ENCODE measurements at places on chromosomes 5 and 9.

DNA sequence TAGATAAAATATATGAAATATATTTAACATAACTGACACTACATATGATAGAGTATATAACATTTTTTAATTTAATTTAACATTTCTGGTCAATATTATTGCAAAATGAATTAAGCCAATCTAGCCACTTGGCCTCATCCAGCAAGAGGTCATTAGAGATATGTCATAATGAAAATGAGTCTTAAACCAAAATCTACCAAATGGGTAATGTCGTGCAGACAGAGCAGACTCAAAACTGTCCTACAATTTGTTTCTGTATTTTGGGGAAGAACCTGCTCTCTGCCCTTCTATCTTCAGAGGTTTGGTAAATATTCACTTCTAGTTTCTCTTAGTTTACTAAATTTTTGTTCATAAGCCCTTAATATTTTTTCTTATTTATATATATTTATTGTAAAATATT lies 61.4 kb downstream of the ARHGEF28 start:
- DNase-seq, result no peak

DNA sequence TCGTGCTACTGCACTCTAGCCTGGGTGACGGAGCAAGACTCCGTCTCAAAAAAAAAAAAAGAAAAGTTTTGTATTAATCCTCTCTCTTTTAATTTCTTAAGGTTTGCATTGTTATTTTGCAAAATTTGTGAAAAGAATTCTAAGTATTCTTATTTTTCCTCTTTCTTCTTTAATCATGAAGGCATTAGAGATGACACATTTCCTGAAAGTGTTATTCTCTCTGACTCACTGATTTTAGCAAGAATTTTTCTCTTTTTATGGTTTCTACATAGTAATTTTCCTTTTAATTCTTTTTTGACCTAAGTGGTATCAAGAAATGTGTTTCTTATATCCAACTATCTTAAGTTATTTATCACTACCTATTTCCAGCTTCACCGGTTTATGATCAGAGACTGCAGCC lies 78.0 kb downstream of the NSUN2 start:
- no peak for DNase-seq

DNA sequence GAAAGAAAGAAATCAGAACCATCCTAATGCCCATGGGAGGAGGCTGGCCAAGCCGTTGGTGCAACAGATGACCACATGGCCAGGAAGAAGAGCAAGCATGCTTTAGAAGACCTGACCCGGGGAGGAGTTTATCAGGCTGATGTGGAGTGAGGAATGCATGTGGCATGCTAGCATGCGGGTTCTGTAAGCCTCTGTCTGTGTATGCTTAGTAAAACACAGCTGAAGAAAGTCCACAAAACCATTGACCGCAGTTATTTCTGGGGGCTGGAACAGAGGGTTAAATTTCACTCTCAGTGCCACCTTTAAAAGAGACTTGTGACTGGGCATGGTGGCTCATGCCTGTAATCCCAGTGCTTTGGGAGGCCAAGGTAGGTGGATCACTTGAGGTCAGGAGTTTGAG lies 19.1 kb downstream of the GFI1B start:
- DNase-seq, result no peak

DNA sequence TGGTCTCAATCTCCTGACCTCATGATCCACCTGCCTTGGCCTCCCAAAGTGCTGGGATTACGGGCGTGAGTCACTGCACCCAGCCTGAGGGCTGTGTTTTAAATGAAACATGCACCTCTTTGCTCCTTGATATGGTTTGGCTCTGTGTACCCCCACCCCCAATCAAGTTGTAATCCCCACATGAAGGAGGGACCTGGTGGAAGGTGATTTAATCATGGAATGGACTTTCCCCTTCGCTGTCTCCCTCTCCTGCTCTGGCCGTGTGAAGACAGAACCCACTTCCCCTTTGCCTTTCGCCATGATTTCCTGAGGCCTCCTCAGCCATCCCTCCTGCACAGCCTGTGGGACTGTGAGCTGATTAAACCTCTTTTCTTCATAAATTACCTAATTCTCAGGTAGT lies 12.5 kb upstream of the NOTCH1 start:
- DNase-seq, result no peak

DNA sequence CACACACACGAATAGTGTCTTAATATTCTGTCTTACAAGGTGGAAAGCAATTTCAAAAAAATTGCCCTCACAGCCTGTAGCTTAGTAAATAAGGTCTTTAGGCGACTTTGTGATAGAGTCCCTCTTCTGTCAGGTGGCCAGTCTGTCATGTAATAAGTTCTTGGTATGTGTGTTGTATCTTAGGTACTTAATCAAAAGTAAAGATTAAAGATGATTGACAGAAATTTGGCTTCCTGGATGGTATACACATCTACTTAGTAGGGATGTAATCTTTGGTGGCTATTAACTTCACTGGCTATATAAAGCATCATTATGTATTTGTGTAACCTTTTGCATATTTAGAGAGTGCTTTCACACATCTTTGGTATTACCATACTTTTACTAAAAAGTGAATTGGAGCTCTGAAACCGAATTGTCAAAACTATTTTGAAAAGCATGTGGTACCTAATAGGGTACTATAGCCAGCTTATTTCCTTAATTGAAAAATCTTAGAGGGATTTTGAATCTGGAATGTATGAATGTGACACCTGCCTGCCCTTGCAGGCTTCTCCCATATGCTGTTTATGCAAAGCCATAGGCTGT lies 3.4 kb downstream of the G3BP1 start:
- no peak for DNase-seq

GRCh38 chr9:138051586-138052321 lies 174.2 kb downstream of the CACNA1B start:
- no peak for DNase-seq

- DNase-seq, result no peak
Observed at GRCh38 chr9:126420135-126420534, 93.5 kb downstream of the MVB12B start.

DNA sequence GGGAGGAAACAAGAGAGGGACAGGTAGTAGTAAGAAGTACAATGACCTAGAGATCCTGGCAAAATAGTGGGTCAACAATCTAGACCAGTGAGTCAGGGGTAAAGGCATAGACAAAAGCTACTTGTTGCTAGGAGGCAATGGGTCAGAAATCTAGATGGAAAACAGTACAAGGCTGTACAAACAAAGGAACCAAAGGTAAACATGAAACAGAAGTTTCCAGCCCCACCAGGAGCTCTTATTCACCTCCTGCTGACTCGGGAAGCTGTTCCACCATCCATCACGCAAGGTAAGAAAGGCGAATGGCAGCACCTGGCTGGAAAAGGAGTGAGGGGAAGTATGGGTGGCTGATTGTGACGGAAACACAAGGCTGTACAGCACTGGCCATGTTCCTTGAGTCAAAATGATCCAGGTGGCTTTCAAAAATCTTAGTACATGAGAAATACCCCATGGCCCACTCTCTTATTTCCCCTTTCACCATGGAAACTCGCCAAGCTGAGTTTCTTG lies 70.5 kb upstream of the RAI14 start:
- no peak for DNase-seq

GRCh38 chr9:76521244-76521681 lies 62.3 kb downstream of the GCNT1 start:
- no peak for DNase-seq

- no peak for DNase-seq
Observed at GRCh38 chr5:157362012-157362411, 96.1 kb downstream of the CYFIP2 start.

- no peak for DNase-seq
Observed at GRCh38 chr5:56059854-56060253, 65.1 kb upstream of the IL6ST start.

DNA sequence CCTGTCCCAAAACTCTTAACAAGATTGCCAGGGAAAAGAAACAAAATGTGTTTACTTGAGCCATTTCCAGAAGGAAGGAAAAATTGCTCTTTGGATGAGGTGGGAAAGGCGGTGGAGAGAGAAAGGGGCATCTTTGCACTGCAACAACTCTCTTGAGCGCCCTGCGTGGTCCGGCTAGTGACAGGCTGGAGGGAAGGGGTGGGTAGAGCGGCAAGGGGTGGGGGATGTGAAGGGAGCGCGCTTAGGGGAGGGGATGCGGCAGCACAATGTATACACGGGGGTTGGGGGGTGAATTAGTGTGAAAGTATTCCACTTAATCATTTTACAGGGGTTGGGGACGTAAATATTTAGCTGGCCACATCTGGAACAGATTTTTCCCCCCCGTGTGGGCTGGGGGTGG lies 1.3 kb downstream of the FGF10 start:
- DNase-seq, result no peak

- DNase-seq, result no peak
Observed at GRCh38 chr5:144582066-144582465, 411.4 kb downstream of the KCTD16 start.

GRCh38 chr5:9785751-9786150 lies 155.6 kb upstream of the TAS2R1 start:
- no peak for DNase-seq

GRCh38 chr9:18863791-18864190 lies 169.2 kb downstream of the SAXO1 start:
- no peak for DNase-seq

- DNase-seq, result no peak
Observed at GRCh38 chr5:175658299-175659145, 651 bp downstream of the HRH2 start.

- DNase-seq, result no peak
Observed at GRCh38 chr9:93116072-93116961, 17.7 kb downstream of the NINJ1 start.

DNA sequence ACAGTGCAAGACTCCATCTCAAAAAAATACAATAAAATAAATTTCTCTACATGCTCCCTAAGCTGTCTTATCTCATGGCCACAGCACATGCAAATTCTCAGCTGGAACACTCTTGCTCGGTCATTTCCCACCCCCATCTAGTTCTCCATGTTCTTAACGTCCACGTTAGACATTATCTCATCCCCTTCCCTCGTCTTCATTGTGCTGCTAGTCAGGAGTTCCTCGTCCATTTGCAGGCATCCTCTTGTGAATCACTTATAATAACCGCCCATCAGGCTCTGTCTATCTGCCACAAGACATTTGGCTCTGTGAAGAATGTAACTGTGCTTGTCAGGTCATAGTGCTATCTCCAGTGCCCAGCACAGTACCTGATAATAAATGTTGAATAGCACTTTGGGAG lies 32.9 kb upstream of the GOLGA1 start:
- DNase-seq, result no peak

GRCh38 chr5:181261320-181262049 lies 542 bp upstream of the TRIM52 start:
- no peak for DNase-seq

GRCh38 chr9:132381966-132382541 lies 24.6 kb downstream of the TTF1 start:
- DNase-seq, result no peak

DNA sequence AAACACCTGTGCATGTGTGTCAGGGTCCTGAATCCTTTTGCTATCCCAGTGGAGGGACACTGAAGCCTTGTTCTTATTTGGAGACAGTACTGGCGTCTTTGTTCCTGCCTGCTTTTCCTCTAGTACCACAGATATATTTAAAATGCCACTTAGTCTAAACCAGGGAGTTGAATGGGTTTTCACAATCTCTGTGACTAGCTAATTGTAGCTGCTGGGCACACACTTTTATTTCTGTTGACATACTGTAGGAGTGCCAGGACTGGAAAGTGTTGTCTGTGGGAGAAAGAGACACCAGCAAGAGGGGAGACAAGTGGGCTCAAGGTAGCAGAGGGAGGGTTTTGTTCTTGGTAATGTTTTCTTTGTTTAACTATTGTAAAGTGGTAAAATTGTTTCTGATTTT lies 174.0 kb upstream of the SV2C start:
- no peak for DNase-seq

GRCh38 chr5:88867638-88868037 lies 15.3 kb downstream of the MEF2C start:
- no peak for DNase-seq

GRCh38 chr9:97440160-97440559 lies 28.3 kb downstream of the TDRD7 start:
- no peak for DNase-seq

DNA sequence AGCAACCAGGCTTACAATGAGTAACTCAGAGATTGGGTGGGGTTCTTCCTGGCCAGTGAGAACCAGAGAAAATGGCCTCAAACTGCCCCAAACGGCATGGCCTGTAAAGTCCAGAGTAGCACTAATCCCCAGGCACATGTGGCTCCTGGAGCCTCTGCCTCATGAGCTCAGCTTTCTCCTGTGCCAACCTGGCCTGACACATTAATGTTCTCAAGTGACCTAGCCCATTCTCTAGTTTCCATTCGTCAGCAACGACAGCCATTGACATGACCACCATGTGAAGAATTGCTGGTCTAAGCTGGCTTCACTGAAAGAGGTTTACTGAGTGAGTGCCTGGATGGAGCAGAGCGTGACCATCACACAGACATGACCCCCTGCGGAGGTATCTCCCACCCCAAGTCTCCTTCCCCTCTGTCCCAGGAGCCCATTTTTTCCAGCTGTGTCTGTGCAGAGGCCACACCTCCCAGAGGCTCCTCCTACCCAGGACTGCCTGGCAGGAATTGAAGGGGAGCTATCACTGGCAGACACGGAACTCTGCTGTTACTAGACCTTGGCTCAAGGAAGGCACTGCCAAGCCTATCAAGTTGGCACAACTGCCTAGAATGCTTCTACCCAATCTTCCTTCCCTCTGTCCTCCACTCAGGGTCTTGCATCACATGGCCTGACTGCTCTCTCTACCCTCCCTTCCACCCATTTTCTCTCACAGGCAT lies 59.0 kb upstream of the BOD1 start:
- no peak for DNase-seq

GRCh38 chr5:88746438-88746882 lies 136.5 kb downstream of the MEF2C start:
- DNase-seq, result no peak

- DNase-seq, result no peak
Observed at GRCh38 chr5:52334367-52334766, 453.3 kb upstream of the ITGA1 start.

DNA sequence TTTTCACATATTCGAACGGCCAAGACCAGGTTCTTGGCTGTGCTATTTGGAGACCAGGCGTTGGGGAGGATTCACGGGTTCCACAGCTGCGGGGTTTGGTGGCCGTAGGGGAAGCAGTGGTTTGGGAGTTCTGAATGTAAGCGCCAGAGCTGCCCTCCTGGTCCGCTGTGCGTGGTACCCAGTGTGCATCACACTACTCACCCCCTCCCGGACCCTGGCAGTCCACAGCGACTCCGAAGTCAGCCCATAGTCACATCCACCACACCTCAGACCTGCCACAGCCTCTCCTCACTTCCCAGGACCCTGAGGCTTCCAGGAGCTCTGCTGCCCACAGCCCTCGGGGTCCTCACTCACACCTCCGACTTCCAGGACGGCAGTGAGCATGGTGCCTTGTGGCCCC lies 26.8 kb downstream of the AMBP start:
- DNase-seq, result no peak

- DNase-seq, result no peak
Observed at GRCh38 chr5:179264783-179265513, 80.3 kb downstream of the ADAMTS2 start.

DNA sequence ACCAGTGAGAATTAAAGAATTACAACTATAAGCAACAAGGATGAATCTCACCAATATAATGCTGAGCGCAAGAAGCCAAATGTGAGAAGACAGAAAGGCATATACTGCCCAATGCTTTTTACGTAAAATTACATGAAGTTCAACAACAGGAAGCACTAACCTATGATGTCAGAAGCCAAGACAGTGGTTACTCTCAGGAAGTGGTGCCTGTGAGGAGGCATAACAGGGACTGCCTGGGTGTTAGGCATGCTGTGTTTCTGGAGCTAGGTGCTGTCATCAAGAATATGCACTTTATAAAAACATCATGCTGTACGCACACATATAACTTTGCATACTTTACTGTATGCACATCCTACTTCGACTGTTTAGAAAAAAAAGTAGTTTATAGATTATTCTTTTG lies 30.1 kb downstream of the FRMD3 start:
- no peak for DNase-seq

Measured in BJ (cell line).